ENCODE measurements at places on chromosomes 3 and 15. TPM values are rescaled to one million over a fixed set of nuclear protein-coding genes. Genes with fewer than 3 reads are reported as not detected.

SLC28A1 gene
- 33.1 TPM for polyA plus RNA-seq

- H3K27me3 ChIP-seq = no peaks in the 10 kb centered on the region
- no peaks in the 10 kb centered on the region for H3K36me3 ChIP-seq
- H3K4me1 ChIP-seq = no peaks in the 10 kb centered on the region
- H3K27ac ChIP-seq = no peak overlapping the region
- no peak overlapping the region for H3K4me3 ChIP-seq
Measured at GRCh38 chr3:181075098-181075497, 85.6 kb upstream of the DNAJC19 start.

- H3K36me3 ChIP-seq = peaks cover 6% of the 10 kb centered on the region
- H3K4me1 ChIP-seq = peaks cover 27% of the 10 kb centered on the region
- H3K4me3 ChIP-seq = no peak overlapping the region
- peak; percentile 76 for DNase-seq
- no peaks in the 10 kb centered on the region for H3K27me3 ChIP-seq
Measured at GRCh38 chr3:119786409-119786808, 4.5 kb downstream of the NR1I2 start.

- DNase-seq = no peak
- H3K36me3 ChIP-seq = no peaks in the 10 kb centered on the region
- H3K4me3 ChIP-seq = no peak overlapping the region
- H3K27me3 ChIP-seq = no peaks in the 10 kb centered on the region
- H3K27ac ChIP-seq = no peak overlapping the region
Measured at GRCh38 chr3:194876403-194877095, 190.9 kb downstream of the FAM43A start.

- no peaks in the 10 kb centered on the region for H3K4me1 ChIP-seq
- H3K27ac ChIP-seq = peak overlapping the region; percentile 13
- H3K4me3 ChIP-seq = no peak overlapping the region
Measured at GRCh38 chr15:38377636-38378035, 76.3 kb upstream of the FAM98B start.

GADL1 gene
- 0.04 TPM for polyA plus RNA-seq

COPB2 gene
- polyA plus RNA-seq = 132 TPM

SEMA5B gene
- 5.4 TPM for polyA plus RNA-seq

GRCh38 chr15:31510057-31510456 lies 183.4 kb downstream of the KLF13 start:
- no peaks in the 10 kb centered on the region for H3K4me1 ChIP-seq
- H3K27ac ChIP-seq = no peak overlapping the region
- no peak for DNase-seq

RARRES1 gene
- 111 TPM for polyA plus RNA-seq

DNA sequence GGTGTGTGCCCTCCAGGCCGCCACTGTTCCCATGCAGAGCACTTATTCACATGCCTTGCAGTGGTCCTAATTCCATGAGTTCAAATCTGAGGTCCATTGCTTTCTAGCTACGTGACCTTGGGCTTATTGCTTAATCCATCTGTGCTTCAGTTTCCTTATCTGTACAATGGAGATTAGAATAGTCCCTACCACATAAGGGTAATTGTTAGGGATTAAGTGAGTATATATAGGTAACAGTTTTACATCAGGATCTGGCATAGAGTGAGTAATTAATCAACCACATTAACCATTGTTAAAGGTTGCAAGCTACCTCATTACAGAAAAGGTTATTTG lies 7.6 kb downstream of the CPN2 start:
- H3K36me3 ChIP-seq = no peaks in the 10 kb centered on the region
- DNase-seq = no peak
- no peak overlapping the region for H3K27ac ChIP-seq

GRCh38 chr3:42651248-42652091 lies 2.0 kb upstream of the ZBTB47 start:
- peaks cover 26% of the 10 kb centered on the region for H3K36me3 ChIP-seq

DNA sequence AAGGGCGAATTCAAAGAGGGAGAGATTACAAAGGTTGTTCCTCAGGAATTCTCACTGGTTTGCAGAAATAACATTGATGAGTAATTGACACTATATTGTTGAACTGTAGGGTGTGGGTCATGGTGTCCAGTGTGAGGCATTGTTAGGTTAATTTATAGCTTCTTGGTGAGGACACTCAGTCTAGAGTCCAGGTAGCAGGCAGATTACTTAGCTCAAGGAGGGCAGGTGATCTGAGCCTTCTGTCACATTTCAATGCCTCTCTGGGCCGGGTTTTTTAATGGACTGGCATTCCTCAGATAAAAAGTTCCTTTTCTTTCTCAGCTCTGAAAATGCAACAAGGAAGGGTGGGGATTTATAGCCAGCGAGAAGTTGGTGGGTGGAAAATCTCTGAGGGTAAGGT lies 194.2 kb upstream of the PROK2 start:
- peaks cover 2% of the 10 kb centered on the region for H3K27me3 ChIP-seq
- peak overlapping the region; percentile 86 for H3K27ac ChIP-seq
- H3K4me3 ChIP-seq = no peak overlapping the region
- peaks cover 24% of the 10 kb centered on the region for H3K4me1 ChIP-seq

WDR93 gene
- polyA plus RNA-seq = 0.30 TPM

DNA sequence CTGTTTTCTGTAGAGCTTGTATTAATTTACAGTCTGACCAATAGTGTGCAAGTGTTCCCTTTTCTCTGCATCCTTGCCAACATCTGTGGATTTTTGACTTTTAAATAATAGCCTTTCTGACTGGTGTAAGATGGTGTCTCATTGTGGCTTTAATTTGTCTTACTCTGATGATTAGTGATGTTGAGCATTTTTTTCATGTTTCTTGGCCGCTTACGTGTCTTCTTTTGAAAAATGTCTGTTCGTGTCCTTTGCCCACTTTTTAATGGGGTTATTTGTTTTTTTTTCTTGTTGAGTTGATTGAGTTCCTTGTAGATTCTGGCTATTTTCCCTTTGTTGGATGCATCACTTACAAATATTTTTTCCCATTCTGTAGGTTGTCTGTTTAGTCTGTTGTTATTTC lies 7.6 kb upstream of the ACOX2 start:
- H3K36me3 ChIP-seq = no peaks in the 10 kb centered on the region
- no peak for DNase-seq
- no peak overlapping the region for H3K4me3 ChIP-seq
- H3K27ac ChIP-seq = no peak overlapping the region

Measured in large intestine (tissue), 12 donors.